Activated T-helper 2 cell treated with anti-CD3 and anti-CD28 coated beads, Interferon-gamma antibody, Interleukin-2, Interleukin-4, amounts not matched to agents 10 μg/mL and 5 μg/mL and 100 μg/mL, durations not matched to agents 14 hours and 24 hours and 36 hours (primary cell): ENCODE measurements at places on chromosomes 13 and 19. TPM values are rescaled to one million over a fixed set of nuclear protein-coding genes. Genes with fewer than 3 reads are reported as not detected.

- DNase-seq, result no peak
Observed at GRCh38 chr13:92734068-92734467, 492.5 kb upstream of the GPC6 start.

- DNase-seq, result no peak
Observed at GRCh38 chr13:46668302-46668720, 115.3 kb downstream of the LRCH1 start.

DNA sequence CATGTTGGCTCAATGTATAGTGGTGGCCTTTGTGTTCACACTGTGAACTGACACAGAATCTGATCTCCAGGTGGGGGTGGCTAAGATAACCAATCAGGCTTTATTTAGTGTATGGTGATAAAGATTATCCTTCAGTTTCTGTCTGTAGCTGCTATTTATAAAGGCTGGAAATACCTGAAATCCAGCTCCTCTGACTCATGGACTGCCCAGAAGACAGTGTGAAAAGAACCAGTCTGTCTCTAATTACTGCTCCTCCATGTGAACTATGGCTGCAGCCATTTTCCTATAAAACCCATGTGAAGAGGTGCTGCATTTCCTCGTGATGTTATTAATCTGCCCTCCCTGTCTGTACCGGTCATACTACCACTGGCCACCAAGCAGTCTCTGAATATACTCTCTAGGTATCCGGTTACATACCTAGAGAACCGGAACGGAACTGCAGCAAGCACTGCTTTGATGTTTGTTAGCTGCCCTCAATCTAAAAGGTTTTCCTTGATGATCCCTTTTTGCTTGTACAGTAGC is 238.0 kb downstream of the LHFPL6 start:
- no peak for DNase-seq

- DNase-seq, result no peak
Observed at GRCh38 chr19:30871979-30872378, 477.3 kb downstream of the TSHZ3 start.

The CKAP2 gene
- total RNA-seq, result 44.3 and 46.9 TPM in 2 replicates

DNA sequence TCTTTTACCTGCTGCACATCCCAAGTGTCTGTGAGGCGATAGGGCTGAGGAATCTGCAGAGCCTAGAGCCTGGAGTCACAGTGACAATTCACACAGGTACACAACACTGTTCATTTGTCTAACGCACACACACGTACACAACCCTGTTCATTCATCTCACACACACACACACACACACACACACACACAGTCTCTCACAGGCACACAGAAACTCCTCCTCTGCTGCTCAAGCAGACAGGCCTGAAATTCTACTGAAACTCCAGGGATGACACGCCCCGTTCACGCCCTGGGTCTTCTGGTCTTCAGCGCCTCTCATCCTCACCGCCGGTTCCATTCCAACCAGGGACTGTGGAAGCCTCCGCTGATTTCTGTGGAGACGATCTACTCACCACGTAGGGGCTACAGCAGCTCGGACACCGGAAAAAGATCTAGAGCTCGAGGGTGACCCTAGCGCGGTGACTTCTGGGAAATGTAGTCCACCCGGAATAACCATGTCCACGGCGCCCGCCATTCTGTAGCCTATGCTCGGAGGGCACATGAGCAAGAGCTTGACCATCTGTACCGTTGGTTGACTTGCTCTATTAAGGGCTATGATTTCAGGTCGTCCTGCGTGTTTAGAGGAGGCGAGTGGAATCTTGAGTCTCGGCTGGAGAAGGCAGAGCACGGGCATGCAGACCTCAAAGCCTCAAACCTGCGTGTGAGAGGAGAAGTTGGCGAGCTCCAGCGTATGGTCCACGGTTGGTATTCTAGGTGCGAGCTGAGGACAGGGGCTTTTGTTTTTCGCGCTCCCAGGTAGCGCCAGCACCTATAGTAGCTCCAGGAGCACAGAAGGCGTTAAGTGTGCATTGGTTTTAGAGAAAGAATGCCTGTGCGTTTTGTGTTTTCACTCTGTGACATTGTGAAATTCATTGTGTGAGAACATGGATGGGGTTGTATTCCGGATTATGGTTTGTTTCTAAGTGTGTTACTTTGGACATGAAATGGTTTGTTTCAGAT is 33.4 kb downstream of the ZNF45 start:
- DNase-seq, result peak; percentile 40

The DMKN gene
- 0.27 TPM in 1 of 2 replicates, not detected in the other for total RNA-seq

GRCh38 chr13:28685892-28686291 is 27.0 kb downstream of the POMP start:
- no peak for DNase-seq

DNA sequence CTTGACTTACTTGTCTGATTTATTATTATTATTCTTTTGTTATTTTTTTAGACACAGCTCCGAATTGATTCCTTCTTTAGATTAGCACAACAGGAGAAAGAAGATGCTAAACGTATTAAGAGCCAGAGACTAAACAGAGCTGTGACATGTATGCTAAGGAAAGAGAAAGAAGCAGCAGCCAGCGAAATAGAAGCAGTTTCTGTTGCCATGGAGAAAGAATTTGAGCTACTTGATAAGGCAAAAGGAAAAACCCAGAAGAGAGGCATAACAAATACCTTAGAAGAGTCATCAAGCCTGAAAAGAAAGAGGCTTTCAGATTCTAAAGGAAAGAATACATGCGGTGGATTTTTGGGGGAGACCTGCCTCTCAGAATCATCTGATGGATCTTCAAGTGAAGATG is 29.4 kb downstream of the ERCC5 start:
- DNase-seq, result no peak

- no peak for DNase-seq
Observed at GRCh38 chr13:26540334-26540733, 17.1 kb upstream of the WASF3 start.

- DNase-seq, result peak; percentile 33
Observed at GRCh38 chr13:20127562-20128458, 33.0 kb downstream of the GJA3 start.

The HMGB1 gene
- 594 and 603 TPM in 2 replicates for total RNA-seq

The PSG4 gene
- not detected in 2 replicates for total RNA-seq

The ATP8A2 gene
- 0.11 and 0.16 TPM in 2 replicates for total RNA-seq

DNA sequence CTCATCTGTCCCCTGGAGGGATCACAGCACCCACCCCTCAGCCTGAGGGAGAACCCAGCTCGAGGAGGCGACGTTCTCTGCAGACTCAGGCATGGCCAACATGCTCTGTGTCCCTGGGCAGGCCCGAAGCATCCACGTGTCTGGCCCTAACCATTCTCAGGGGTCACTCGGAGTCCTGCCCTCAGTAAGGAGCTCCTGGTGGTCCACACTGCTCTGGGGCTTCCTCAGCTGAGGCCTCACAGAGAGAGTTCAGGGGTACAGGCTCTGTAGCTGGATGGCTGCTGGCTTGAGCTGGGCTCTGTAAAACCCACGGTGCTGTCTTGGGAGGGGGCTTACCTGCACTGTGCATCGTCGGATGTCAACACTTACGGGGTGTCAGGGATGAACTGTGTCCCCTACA is 4.4 kb upstream of the SIGLEC8 start:
- DNase-seq, result no peak

The LYPD5 gene
- total RNA-seq, result 0.14 and 0.41 TPM in 2 replicates
